ENCODE measurements at places on chromosomes 5 and 9.

GRCh38 chr9:16133556-16134227, 580.8 kb downstream of the CCDC171 start:
- DNase-seq = no peak

DNA sequence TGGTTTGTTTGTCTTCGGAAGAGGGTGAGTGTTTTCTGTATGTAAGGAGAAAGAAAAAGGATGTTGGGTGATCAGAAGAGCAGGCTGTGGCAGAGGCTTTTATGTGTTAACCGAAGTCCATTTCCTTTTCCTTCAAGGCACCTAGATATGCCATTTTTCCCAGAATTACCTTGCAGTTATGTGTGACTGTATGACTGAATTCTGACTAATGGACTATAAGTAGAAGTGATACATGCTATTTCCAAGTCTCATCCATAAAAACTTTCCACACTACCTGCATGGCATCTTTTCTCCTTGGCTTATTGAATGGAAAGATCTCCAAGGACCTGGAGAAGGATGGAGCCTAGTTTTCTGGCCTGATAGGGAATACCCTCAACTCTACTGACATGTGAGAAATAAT, 10.6 kb upstream of the NDUFS4 start:
- DNase-seq = no peak

DNA sequence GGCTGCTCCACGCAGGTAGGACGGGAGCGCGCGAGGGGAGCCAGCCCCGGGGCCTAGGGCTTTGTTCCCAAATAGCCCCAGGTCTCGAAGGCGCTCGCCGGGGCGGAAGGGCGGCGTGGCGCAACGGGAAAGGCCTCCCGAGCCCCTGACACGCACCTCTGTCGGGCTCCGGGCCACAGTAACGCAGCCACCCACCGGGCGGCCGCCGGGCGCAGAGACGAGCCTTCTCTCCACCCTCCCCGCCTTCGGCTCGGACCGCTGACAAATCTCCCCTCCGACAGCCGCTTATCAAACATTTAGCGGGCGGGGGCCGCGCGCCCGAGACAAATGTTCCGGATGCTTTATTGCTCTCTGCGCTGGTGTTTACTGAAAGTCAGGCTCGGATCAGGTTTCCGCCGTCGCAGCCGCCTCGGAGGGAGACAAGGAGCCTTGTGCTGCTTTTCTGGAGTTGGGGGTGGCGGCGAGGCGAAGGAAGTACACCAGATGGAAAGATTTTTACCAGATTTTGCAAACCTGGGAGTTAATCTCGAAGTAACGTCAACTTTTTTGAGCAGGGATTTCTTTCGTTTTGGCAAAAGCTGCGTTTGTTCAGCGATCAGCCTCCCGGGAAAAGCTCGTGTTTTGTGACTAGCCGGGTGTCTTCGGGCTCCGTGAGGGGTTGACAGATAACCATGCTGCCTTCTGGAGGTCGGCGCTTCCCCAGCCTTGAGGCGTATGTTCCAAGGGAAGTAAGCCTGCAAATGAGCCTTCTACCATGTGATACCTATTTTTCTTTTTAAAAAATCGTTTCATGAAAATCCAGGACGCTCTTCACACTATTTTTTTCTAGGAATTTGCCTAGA, 950 bp downstream of the RGMB start:
- no peak for DNase-seq

GRCh38 chr5:32280656-32281081, 32.1 kb downstream of the MTMR12 start:
- no peak for DNase-seq

DNA sequence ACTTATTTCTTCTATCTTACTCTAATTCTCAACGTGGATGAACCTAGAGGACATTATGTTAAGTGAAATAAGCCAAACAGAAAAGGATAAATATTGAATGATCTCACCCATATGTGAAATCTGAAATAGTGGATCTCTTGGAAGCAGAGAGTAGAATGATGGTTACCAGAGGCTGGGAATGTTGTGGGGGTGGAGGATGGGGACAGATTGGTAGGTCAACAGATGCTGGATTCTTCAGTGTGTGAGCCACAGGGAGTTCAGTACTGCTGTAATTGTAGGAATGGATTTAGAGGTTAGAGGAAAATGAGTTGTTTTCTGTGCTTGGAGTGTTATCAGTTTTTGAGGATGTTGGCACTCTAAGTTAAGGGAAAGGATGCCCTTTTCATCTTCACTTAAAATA, 190.6 kb downstream of the FBXL7 start:
- DNase-seq = no peak

- no peak for DNase-seq
These were observed 25.8 kb upstream of the TRIM32 start for GRCh38 chr9:116661037-116661954.

DNA sequence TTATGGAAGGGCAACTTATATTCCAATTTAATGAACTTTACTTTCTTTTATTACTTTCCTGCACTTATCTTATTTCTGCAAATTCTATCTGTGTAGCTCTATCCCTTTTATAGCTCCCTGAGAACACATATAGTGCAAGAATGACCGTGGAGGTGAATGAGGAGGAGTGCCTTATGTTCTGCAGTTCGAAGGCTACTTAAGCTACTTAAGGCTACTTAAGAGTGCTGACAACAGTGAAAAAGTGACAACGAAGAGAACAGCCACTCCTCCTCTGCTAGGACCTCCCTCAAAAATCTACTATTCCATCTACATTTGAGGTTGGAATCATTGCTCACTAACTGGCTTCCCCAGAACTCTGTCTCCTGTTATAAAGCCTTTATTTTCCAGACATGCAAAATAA, 1365.7 kb upstream of the C9orf72 start:
- no peak for DNase-seq

DNA sequence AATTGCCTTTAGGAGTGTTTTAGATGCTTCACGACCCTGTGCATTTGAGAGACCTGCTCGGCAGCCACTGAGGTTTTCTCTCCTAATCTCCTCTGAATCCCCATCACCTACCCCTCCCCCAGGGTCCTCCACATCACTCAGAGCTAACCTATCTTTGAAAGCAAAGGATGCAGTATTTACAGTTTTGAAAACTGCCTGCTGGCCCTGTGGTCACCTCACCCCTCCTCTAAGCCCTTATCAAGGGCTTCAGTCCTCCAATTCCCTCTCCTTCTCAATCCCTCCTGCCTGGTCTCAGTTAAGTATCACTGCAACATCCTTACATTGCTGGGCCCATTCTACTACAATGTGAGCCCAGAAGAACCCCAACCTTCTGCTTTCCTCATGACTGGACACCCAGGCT, 4.6 kb downstream of the RPP25L start:
- no peak for DNase-seq

DNA sequence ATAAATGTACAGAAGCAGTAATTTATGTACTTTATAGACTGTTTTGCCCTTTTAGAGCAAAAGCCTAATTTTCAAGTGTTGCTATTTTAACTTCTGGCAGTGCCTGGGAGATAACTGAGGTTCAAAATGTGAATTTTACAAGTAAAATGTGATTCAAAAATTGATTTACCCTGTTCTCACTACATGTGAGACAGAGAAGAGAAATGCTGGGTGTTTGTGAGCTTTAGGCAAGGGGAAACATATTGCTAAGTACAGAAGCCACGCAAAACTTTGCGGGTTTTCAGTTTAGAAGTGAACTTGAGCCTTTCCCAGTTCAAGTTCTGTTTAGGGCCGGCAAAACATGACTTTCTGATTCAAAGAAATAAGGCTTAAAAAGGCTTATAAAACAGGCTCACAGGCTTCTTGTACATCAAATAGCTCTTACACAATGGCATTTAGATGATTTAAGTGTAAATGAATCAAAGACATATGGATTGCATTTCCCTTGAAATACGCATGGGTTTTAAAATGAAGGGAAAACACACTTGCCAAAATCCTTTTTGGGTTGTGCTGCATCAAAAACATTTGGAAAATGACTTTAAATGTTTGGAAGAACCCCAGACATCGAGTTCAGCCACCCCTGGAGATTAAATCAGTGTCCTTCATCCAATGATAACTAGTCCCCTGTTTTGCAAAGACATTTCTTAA, 370.8 kb upstream of the MEF2C start:
- DNase-seq = no peak

- no peak for DNase-seq
These were observed 184.7 kb upstream of the TRPM3 start for GRCh38 chr9:71306134-71306533.

GRCh38 chr9:20028192-20028848, 239.5 kb upstream of the SLC24A2 start:
- no peak for DNase-seq

DNA sequence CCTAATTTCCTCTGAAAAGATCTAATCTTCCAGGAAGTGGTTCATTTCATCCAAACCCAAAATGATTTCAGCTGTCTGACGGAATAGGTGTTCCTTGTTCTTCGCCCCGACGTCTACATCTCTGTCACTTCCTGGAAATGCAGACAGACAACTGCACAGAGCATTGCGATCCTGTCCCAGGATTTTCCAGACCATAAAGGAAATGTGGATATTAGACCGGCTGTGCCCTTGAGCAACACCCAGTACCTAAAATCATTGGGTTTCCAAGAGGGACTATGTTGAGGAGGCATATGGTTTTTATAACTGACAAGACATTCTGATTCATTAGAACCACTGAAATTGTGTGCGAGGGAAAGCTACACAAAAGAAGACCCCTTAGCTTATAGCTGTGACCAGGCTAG, 74.2 kb downstream of the MSX2 start:
- no peak for DNase-seq

GRCh38 chr5:39495227-39495626, 70.4 kb upstream of the DAB2 start:
- DNase-seq = no peak

DNA sequence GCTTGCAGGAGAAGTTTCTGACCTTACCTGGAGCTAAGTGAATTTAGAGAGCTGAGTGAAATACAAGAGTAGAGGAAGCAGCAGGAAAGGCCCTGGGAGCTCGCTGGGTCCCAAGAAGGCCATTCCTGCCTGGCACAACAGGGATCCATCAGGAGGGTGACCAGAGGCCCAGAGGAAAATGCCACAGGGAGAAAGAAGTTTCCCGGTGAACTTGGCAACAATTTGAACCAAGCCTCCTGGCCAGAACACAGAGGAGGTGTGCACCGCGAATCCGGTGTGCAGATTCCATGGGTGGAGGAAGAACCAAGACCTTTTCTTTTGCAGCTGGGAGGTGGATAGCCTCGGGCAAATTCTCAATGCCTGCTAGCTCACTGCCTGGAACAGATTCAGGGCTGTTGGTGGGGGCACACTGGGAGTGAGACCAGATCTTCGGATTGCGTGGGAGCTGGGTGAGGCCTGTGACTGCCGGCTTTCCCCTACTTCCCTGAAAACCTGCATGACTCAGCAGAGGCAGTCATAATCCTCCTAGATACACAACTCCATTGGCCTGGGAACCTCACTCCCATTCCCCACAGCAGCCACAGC, 1850.9 kb upstream of the NUDT12 start:
- DNase-seq = no peak

DNA sequence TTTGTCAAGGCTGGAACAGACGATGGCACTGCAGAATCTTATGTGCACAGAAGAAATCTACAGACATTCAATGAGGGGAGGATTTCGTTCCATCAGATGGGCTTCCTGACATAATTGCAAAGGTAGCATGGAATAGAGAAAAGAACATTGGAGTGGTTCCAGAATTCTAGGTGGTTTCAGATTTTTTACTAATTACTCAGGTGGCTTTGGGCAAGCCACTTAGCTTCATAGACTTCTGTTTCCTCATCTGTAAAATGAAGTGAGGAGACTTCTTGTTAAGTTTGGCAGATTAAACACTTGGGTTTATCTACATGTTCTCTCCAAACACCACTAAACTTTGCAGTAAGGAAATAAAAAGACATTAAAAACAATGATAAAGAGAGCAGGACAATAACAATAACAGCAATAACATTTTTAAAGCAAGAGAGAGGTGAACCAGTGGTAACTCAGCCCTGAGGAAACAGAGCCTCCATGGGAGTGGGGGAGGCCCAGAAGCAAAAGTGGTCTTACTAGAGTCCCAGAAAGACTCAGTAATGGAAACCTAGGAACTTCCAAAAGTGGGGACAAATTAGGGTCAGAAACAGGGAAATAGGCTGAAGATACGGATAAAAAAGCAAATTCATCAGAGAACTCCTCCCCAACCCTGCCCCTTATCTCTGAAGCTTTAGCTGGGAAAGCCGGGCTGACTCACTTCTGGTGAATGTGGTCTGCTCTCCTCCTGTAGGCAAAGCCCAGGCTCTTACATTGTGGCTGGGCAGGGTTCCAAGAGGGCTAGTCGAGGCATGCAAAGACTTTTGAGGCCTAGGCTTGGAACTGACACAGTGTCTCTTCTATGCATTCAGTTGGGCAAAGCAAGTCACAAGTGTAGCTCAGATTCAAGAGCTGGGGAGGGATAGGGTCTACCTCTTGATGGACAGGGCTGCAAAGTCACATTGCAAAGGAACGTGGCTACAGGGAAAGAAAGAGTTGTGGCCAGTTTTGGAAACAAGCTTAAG, 11.8 kb upstream of the ACTBL2 start:
- DNase-seq = no peak

DNA sequence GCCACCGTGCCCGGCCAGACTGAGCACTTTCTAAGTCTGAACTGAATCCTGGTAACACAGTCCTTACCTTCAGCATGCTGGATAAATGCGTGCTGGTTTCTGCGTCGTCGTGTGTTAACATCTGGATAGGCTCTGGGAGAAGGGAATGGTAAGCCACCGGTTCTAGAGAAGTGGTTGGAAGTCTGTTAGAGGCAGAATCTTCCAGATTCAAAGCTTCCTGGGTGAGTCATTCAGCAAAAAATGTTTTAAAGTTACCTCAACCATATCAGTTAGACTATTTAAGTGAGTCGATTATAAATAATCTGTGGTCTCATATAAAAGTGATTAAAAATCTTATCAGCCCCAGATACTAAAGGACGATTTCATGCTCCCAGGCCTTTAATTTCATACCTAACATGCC, 256.5 kb upstream of the NFIL3 start:
- DNase-seq = no peak

DNA sequence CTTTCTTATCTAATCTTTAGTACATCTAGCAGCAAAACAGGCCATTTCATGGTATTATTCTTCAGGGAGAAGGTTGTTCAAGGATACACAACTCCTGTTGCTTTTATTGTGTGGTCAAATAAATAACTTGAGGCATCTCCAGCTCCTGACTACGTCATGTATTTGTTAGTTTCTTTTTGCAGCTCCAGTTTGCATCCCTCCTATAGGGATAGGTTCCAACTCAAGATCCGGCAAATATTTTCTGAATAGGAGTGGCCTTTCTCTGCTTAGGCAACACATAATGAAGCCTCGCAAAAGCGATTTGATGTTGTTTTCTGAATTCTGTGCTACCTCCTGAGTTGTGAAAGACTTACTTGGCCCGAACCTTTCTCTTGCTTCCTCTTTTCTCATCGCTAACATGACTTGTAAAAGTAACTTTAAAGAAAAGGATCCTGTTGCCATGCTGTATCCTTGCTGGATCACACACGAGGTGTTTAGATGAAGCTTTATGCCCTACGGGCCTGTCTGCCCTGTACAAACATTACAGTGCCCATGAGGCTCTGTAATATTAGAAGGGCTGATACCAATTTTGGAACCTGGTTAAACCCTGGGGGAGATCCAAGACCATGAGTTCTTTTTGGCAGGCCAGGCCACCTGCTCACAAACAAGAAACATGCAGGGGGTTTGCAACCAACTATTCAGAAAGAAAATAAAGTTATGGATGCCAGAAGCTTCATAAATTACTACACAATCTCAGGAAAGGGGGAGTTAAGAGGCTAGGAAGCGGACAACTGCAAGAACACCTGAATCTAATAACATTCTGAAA, 149.8 kb upstream of the FGF10 start:
- no peak for DNase-seq
